ENCODE measurements at places on chromosomes 12 and 14.

- DNase-seq, result no peak
Observed at GRCh38 chr12:121295116-121295745, 1.3 kb downstream of the CAMKK2 start.

DNA sequence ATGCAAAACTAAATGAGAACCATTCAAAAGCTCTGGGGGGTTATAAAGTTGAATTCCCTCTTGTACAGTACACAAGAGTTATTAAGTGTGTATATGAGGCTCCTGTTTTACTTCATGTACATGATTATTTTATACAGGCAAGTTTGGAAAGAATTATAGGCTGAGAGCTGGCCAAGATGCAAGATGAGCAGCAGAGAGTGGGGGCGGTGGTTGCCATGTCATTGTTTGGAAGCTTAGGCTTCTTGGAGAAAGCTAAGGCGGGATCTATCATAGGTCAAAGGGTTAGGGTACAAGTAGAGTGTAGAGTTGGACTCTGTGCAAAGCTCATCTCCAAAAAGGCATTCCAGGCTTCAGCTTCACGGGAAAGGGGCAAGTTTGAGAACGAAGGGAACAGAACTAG is 297.1 kb upstream of the TBX3 start:
- DNase-seq, result no peak

DNA sequence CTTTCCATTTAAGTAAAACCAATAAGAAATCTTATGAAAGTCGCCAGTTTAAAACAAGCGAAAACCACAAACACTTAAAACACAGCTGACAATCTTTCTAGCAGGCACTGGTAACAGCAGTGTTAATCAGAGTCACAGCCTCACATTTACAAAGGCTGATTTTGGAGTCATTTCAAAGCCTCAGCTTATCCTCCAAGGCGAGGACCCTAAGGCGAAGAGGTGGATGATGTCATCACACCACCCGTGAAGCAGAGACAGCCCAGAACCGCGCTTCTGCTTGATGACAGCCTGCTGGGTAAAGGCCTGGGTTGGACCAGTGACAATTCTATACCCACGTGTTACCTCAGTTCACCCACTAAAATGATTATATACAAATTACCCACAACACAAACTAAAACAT is 10.1 kb downstream of the GOLGA3 start:
- DNase-seq, result no peak

GRCh38 chr14:26067786-26068459 is 529.9 kb downstream of the NOVA1 start:
- DNase-seq, result no peak

DNA sequence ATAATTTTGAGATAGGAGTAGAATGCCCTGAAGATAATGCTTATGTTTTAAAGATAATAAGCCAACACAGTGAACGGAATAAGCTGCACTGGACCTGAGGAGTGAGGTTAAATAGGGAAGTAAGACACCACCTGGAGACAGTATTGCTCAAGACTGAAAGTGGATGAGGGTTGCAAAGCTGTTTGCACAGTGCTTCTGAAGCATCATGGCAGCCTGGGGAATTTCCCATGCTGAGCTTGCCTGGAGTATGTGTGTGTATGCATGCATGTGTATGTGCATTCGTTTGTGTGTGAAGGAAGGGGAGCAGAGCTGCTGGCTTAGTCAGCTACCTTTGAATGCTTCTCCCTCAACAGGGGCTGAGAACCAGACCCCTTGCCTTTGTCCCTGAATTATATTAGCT is 35.8 kb downstream of the BHLHE41 start:
- DNase-seq, result no peak

- peak; percentile 66 for DNase-seq
Observed at GRCh38 chr12:24839268-24839791, 109.6 kb downstream of the BCAT1 start.

DNA sequence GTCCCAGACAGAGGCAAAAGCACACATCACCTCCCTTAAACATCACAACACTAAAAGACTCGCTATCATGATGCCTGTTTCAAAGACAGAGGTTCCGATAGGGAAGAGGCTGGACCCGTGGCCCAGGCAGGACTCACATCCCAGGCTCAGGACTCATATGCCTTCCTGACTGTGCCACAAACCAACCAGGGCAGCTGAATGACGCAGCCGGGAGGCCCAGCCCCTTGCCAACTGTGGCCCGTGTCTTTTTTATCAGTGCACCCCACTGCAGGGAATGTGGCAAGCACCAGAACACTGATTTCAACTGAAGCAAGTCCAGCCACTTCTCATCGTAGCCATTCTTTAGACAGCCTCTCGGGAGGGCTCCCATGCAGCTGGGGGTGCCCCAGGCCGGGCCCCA is 132.3 kb downstream of the KSR2 start:
- DNase-seq, result no peak

DNA sequence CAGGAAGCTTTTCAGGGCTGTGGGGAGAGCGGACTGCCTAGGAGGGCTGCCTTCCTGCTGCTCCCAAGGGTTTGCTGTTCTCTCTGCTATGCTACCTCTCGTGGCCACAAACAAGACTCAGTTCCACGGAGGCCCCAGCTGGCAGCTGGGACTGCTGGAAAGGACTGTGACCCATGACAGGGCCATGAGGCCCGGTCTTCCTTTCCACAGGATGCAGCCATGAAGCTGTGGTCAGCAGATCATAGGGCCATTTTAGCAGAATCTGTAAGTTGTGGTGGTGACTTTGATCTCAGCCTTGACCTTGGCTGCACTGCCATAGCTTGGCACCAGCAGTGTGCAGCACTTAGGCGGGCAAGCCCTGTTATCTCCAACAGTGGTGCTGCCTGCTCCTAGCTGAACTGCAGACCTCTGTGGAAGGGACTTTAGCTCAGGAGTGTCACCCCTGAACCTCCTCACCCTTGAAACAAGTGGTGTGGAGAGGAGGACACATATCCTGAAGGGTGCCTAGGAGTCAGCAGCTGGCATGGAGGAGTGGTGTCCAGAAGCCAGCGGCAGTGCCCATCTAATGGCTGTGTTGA is 12.3 kb downstream of the KRT80 start:
- DNase-seq, result no peak

DNA sequence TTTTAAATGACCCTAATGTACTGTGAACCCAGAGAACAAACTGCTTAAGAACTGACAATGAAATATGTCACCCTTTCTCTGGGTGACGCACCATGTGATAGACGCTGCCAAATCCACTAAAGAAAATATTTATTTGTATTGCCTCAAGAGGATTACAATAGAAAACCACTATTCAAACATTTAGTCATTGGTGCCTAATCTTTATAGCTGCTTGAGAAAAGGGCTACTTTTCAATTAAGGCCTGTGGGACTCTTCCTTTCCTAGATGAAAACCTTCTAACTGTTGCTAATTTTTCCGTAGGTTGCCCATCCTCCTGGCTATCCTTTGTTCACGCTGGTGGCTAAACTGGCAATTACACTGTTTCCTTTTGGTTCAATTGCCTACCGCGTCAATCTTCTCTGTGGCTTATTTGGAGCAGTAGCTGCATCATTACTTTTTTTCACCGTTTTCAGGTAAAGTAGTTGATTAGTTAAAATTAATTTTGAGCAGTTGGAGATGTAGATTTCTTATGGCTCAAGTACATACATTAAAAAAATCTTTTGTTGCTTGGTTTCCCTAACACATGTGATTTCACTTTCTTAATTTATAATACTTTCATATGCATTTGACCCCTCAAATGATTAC is 6.0 kb downstream of the TMEM260 start:
- no peak for DNase-seq

- DNase-seq, result no peak
Observed at GRCh38 chr14:95345032-95345431, 25.3 kb upstream of the CLMN start.

DNA sequence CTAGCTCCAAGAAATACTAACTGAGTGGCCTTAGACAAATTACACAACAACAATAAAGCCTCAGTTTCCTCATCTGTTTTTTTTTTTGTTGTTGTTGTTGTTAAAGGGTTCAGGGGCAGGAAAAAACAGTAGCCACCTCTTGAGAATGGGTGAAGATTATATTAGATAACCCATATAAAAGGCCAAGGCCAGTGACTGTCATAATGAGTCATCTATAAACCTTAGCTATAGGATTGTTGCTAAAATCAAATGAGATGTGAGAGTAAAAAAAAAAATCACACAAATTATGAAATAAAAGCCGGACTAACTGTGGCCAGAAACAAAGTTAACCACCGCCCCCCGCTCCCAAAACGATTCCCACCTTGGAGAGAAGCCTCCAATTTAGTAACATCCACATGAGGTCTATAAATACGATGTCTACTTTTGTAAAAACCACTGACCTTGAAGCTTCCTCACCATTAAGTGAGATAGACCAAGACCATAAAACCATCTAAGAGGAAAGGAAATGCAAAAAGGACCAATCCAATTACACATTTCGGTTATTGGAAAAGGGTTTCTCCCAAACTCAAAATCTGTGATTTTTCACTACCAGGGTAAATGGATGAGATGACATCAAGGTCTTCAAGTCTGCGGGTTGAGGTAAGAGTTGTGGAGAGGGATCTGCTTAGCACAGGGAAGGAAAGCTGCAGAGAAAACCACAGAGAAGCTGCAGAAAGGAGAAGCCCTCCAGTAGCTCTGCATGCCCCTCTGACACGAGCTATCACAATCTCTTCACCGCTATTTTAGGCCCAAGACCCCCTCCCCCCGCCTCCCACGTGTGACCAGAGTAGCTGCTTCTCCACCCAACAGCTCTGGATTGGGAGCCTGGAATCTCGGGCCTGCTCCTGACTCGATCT is 1.0 kb downstream of the NAA25 start:
- DNase-seq, result peak; percentile 17

GRCh38 chr12:12747278-12747677 is 30.1 kb downstream of the CDKN1B start:
- no peak for DNase-seq

- no peak for DNase-seq
Observed at GRCh38 chr12:53338916-53339315, 2.8 kb upstream of the SP7 start.

DNA sequence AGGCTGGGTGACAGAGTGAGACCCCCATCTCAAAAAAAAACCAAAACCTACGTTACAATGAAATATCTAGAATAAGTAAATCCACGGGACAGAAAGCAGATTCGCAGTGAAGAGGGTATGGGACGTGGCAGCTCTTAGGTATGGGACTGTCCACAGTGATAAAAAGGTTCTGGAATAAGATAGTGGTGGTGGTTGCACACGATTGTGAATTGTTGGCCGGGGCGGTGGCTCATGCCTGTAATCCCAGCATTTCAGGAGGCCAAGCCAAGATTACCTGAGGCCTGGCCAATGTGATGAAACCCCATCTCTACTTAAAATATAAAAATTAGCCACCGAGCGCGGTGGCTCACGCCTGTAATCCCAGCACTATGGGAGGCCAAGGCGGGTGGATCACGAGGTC is 76.3 kb downstream of the KDM2B start:
- no peak for DNase-seq

GRCh38 chr12:116916714-116917114 is 6.0 kb downstream of the FBXW8 start:
- DNase-seq, result no peak

DNA sequence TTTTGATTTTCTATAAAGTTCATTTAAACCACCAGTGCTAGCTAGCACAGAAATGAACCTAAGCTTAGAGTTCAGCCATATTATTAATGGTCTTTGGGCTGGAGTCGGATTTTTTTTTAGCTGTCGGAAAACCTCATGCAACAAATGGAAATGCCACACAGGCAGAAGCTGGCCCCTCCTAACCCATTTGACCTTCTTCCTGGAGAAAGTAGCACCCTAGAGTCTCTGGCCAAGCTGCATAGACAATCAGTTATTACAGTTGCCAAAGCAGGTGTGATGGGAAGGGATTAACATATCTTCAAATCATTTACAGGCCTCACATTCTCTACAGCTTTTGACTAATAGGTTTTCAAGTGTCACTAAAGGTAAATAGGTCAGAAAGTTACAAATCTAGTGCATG is 49.4 kb downstream of the PTPRQ start:
- DNase-seq, result no peak
